ENCODE measurements at places on chromosomes 3 and 15.

DNA sequence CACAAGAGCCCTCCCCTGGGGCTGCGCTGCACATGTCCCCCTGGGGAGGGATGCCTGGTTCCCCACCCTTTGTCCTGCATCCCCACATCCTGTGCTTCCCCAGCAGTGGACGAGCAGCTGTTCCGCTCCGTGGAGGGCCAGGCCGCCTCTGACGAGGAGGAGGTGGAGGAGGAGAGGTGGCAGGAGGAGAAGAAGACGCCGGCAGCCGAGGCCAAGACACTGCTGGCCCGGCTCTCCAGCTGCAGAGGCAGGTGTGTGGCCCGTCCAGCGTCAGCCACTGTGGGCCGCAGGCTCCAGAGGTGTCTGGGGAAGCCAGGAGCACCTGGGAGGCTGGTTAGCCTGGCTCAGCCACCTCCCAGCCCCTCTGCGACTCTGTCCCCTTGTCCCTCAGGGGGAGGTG, 27.9 kb upstream of the GP9 start:
- no peak for DNase-seq

DNA sequence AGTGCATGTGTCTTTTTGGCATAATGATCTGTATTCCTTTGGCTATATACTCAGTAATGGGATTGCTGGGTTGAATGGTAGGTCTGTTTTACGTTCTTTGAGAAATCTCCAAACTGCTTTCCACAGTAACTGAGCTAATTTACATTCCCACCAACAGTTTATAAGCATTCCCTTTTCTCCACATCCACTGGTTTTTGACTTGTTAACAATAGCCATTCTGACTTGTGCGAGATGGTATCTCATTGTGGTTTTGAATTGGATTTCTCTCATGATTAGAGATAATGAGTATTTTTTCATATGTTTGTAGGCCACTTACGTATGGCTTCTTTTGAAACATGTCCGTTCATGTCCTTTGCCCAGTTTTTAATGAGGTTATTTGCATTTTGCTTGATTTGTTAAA, 117.7 kb downstream of the CHCHD4 start:
- no peak for DNase-seq

- DNase-seq: no peak
These were observed 47.2 kb downstream of the NCK1 start for GRCh38 chr3:136909187-136909586.

- no peak for DNase-seq
These were observed 285.4 kb upstream of the ROPN1 start for GRCh38 chr3:124277144-124277890.

GRCh38 chr15:76252249-76252648, 59.0 kb downstream of the ETFA start:
- DNase-seq: no peak

DNA sequence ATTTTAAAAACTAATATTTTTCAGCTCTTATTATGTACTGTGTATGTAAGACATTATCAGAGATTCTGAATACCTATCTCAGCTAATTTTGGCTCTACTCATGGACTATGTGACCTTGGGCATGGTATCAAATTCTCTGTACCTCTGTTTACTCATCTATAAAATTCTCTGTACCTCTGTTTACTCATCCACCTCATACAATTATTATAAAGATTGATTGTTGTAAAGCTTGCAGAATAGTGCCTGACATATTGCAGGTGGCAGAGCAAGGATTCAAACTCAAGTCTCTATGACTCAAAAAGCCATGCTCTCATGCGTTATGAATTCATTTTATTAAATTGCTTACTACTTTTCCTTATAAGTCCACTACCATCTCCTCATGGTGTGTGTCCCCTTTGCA, 151.9 kb upstream of the ARL6 start:
- DNase-seq: no peak

GRCh38 chr3:184523825-184524615, 37.6 kb upstream of the EPHB3 start:
- DNase-seq: peak; percentile 74

All from ELR (cell line).